HS-27A (cell line): ENCODE measurements at places on chromosomes 1 and 21.

DNA sequence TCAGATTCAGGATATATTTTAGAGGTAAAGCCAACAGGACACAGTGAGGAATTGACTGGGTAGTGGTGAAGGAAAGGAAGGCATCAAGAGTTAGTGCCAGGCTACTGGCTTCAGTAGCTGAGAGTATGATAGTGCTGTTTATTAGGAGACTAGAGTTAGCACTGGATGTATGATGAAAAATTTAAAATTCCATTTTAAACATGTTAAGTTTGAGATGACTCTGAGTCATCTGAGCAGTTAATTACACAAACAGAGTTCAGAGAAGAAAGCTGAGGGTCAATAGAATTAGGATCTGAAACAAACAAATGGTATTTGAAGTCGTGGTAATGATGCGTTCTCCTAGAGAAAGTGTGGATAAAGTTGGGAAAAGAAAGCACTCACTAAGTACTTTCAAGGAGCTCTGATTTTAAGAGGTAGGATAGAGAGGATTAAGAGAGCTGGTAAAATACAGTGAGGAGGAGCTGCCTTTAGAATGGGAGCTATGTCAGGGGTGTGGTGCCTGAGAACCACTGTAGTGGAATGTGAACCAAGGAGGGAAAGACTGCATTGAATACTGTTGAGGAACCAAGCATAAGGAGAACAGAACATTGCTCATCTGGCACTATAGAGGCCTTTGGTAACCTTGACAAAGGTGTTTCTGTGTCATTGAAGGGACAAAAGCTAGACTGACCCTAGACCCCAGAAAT, 21.7 kb upstream of the SHCBP1L start:
- no peak for DNase-seq

DNA sequence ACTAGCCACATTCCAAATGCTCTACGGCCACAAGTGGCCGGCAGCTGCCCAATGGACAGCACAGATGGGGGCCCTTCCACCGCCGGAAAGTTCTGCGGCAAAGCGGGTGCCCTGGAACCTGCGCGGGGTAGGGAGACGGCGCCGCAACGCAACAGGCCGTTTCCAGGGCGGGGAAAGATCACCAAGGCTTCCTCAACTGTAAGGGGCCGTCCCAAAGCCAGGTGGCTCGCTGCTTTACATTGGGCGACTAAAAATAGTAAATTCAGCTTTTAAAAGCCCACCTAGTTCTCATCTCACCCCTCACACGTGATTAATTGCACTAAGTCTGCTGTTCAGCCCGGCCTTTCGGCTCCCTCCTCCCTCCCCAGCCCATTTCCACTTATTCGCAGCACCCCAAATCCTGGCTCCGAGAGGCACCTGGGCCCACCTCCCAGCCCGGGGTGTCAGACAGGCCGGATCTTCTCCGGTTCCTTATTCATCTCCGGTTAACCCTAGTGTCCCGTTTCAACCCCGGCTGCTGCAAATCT, 643 bp downstream of the CFAP298 start:
- no peak for DNase-seq

GRCh38 chr1:99115231-99115630, 110.6 kb upstream of the PLPPR5 start:
- no peak for DNase-seq

GRCh38 chr1:226097866-226098625, 35.5 kb downstream of the H3-3A start:
- no peak for DNase-seq

DNA sequence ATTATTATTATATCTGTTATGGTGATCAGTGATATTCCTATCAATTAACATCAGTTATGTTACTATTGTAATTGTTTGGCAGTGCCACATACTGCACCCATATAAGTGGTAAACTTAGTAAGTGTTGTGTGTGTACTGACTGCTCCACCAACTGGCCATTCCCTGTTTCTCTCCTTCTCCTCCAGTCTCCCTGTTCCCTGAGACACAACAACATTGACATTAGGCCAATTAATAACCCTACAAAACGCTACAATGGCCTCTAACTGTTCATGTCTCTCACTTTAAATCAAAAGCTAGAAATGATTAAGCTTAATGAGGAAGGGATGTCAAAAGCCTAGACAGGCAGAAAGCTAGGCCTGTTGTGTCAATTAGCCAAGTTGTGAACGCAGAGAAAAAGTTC, 6.6 kb upstream of the THRAP3 start:
- DNase-seq, result no peak

GRCh38 chr1:231334079-231334666, 3.5 kb downstream of the EXOC8 start:
- no peak for DNase-seq

- DNase-seq, result no peak
These were observed 11.0 kb upstream of the AVPR1B start for GRCh38 chr1:206128196-206128595.

DNA sequence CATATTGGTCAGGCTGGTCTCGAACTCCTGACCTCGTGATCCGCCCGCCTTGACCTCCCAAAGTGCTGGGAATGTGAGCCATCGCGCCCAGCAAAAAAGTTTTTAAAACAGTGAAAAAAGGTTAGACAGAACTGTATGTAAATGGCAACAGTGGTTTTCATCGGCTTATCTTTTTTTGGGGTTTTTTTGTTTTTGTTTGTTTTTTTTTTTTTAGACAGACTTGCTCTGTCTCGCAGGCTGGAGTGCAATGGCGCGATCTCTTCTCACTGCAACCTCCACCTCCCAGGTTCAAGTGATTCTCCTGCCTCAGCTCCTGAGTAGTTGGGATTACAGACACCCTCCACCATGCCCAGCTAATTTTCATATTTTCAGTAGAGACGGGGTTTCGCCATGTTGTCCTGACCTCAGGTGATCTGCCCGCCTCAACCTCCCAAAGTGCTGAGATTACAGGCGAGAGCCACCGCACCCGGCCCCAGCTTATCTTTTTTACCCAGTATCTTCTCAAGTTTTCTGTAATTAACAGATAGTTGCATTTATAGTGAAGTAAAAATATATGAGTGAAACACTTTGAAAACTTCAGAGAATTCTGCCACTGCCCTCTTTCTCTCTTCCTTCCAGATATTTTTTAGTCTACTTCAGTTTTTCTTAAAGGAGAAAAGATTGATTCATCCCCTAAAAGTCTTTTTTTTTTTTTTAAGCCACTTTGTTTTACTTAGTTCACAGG, 13.1 kb downstream of the TIMM17A start:
- no peak for DNase-seq

- no peak for DNase-seq
These were observed 35.4 kb downstream of the TMPRSS15 start for GRCh38 chr21:18368205-18368604.

DNA sequence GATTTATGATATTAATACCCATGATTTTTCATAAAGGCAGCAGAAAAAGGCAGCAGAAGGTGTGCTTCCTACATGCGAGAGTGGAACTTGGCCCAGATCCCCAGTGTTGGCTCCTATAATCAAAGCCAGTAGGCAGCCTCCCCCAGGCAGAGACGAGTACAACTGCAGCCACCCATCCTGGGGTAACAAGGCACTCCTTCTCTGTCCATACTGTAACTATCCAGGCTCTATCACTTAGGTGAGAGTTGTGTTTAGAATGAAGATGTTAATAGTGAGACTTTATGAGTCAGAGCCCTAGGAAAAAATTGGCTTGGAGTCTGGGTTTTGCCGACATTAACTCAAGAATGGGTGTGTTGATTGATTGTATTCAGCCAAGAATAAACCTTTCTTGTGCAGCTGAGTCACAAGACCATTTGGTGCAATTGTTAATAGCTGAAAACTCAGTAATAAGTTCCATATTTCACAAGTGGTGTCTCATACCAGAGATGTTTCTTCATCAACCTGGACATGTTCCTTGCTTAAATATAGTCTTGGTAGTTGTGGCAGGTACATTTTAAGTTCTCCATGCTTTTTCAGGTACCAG, 322.3 kb downstream of the DUSP10 start:
- DNase-seq, result no peak

DNA sequence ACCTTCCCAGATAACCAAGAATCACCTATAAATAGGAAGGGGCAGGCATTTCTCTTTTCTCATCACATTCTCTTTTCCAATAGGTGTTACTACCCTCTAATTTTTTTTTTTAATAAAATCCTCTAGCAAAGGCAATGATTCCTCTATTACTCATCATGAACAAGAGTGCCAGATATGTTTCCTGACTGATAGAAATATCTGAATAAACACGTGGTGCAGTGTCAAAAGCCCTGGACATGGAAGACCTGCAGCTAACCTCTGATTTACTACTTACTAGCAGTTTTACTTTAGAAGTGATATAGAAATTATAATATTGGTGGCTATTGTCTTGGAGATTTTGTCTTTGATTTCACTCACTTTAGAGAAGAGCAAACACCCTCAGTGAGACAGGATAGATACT, 194.6 kb upstream of the SAMSN1 start:
- DNase-seq, result peak; percentile 12

GRCh38 chr1:14500041-14500440, 98.4 kb upstream of the KAZN start:
- no peak for DNase-seq

DNA sequence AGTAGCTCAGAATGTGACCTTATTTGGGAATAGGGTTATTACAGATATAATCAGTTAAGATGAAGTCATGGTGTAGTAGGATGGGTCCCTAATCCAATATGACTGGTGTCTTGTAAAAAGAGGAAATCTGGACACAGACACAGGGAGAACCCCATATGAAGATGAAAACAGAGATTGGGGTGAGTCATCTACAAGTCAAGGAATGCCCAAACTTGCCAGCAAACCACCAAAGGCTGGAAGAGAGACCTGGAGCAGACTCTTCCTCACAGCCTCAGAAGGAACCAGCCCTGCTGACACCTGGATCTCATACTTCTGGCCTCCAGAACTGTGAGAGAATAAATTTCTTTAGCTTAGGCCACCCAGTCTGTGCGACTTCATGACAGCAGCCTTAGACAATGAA, 29.9 kb downstream of the KRTAP19-8 start:
- no peak for DNase-seq

DNA sequence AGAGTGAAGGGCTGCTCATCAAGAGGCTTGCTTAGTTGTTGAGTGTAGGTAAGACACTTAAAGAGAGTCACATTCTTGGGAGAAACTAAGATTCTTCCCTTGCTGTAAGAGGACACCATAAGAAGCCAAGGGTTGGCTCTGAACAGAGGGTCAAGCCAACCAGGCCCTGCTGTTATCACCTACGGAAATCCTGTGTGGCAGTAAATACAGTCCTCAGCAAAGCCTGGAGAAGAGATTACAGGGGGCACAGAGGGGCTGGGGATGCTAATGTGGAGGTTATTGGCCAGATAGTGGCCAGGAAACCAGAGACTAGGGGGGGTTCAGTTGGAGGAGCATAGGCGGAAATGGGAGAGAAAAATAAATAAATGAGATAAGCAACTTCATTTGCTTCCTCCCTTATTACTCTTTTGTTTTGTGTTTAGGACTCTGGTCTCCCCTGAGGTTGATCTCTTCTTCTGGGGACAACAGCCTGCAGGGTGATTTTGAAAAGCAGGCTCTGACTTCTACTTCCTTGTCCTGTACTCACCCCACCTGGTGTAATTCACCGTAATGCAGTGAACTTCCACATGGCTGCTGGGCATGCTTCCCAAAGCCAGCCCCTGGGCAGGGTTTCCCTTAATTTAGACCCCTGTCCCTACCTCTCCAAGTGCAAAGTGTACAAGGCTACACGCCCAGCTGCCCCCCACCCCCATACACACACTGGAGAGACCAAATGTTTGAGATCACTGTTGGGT, 40.9 kb downstream of the MTARC1 start:
- DNase-seq, result no peak

- no peak for DNase-seq
These were observed 4.8 kb upstream of the LAPTM5 start for GRCh38 chr1:30762152-30762929.

- no peak for DNase-seq
These were observed 48.9 kb downstream of the YARS1 start for GRCh38 chr1:32768110-32768850.

DNA sequence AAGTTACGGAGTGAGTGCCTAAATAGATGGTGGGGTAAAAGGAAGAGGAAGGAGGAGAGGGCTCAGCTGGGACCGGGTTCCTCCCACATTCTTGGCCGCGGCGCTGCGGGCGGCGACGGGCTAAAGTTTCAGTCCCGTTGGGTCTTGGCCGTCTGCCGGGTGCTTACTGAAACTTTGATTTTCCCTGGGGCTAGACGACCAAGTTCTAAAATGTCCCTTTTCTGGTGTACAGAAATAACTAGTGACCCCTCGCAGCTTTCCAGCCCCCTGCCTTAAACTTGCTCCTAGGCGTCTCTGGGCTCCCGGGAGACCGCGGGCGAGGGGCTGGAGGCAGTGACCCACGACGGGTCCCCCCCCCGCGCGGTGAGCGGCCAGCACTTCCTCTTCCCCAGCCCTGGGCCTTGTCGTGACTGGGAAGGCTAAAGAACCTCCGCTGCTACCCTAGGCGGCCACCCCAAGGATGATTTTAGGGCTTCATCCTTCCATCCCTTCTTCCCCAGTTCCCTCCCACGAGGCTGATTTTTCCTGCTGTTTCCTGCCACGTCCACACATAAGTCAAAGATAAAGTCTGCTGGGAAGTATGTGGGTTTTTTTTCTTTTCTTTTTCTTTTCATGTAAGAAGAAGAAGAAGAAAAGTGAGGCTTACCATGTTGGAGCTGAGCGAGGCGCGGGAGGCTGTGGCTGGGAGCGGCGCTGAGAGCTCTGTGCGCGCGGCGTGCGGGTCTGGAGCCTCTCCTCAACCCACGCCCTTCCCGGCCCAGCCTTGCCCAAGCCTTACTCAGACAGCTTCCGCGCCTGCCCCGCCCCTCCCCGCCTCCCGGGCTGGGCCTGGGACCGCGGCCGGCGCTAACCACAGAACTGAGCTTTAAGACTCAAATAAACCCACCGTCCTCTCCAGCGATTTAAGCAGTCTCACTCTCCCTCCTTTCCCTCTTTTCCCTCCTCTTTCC, at the start of gene S100A11:
Gene S100A11, minus strand, starts transcription at position 738 of the 950 bp plus-strand sequence. Its CDS starts 89 bp downstream, at position 649.
- DNase-seq, result peak; percentile 52
